ENCODE measurements at places on chromosomes 13 and 19.

GRCh38 chr13:74461011-74461410 lies 326.8 kb upstream of the KLF12 start:
- no peak for DNase-seq

GRCh38 chr13:33125821-33126570 lies 109.8 kb downstream of the KL start:
- DNase-seq = no peak

DNA sequence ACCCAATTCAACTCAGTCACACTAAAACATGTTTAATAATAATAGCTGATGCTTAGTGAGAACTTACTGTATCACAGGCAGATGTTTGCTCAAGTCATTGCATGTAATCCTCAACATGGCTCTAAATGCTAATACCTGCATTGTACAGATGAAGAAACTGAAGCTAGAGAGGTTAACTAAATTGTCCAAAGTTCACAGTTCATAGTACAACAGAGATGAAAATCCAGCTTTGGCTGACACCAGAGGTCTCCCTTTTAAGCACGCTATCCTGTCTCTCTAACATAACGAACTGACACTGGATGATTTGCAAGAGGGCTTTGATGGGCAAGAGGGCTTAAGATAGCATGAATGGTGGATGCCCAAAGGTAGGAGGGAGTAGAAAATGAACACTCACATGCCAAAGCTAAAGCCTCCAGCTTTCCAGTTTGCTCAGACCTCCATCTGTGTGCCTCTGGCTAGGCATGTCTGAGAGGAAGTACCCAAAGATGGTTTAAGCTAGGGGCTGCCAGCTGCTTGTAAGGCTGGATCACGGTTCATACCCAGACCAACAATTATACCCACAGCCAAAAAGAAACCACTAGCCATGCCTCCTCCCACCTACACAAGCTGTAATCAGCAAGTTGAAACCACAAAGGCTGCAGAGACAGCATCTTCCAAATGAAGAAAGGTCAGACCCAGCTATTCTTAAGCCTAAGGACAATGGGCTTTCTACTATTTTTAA lies 196.9 kb upstream of the UBL3 start:
- DNase-seq = no peak

DNA sequence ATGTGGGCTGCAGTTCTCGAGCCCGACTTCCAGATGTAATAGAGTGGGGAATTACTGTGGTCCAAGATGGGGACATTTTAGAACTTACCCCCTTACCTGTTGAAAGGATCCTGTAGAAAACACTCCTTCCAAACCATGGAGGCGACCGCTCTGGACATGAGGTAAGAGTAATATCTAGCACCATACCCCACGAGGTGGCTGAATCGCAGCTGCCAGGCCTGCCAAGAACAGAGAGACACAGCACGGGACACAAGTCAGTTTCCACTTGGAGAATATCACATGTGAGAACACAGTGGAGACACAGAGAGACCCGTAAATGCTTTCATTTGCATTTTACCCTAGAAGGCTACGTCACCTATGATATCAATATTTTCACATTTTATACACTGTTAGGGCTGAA lies 129.2 kb downstream of the MIPEP start:
- no peak for DNase-seq

GRCh38 chr19:58555920-58556621 lies 1.2 kb upstream of the CHMP2A start:
- no peak for DNase-seq

GRCh38 chr19:17021793-17022590 lies 4.6 kb downstream of the CPAMD8 start:
- DNase-seq = no peak

DNA sequence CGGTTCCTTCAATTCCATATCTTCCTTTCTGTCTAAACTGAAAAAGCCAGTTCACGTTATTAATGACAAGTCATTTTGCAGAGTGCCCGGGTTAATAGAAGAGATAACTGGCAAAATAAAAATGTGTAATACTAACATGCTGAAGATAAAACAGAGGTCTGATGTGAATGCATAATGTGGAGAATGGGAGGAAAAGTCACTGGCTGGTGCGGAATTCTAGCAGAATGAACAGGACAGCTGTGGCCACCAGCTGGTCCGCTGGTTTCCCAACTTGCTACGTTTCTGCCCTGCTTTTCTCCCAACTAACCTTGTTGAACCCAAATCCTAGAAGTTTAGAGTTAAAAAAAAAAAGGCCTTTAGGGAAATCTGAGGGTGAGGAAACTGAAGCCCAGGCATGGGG lies 42.4 kb downstream of the PCDH8 start:
- DNase-seq = no peak

DNA sequence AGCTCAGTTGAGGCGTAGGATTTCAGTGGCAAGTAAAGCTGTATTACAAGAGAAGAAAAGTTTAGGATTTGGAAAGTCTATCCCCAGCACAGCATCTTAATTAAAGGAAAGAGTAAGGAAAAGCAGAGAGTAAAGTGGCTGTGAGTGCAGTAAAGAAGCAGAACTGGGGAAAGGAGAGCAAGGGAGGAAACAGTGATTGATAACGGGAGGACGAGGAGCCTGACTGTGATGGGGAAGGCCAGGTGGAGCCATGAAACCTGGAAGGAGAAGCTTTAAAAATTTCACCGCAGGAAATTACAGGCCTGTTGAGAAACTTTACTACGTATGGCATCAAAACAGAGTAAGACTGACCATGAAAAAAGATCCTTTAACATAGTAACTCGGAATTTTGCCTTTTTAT lies 175.6 kb downstream of the SHISA2 start:
- no peak for DNase-seq

GRCh38 chr13:42173789-42174343 lies 98.1 kb upstream of the AKAP11 start:
- no peak for DNase-seq

DNA sequence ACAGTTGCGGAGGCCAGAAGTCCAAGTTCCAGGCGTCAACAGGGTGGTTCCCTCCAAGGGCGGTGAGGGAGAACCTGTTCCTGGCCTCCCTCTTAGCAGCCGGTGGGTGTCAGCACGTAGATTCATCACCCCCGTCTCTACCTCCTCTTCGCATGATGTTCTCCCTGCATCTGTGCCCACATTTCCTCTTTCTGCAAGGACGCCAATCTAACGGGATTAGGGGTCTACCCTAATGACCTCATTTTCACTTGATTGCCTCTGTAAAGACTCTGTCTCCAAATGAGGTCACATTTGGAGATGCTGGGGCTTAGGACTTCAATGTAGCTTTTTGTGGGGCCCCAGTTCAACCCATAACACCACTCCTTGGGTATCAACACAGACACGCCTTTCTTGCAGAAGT lies 38.5 kb downstream of the DPF1 start:
- no peak for DNase-seq

All from stimulated activated CD8-positive, alpha-beta memory T cell treated with anti-CD3 and anti-CD28 coated beads, Interleukin-12 subunit alpha, Interleukin-12 subunit beta, amount 100 ng/mL, for 4 hours (primary cell).